Stimulated activated effector memory CD8-positive, alpha-beta T cell treated with anti-CD3 and anti-CD28 coated beads, Interleukin-12 subunit alpha, Interleukin-12 subunit beta, amount 100 ng/mL, for 72 hours (primary cell): ENCODE measurements at places on chromosomes 11 and 22.

GRCh38 chr11:63608353-63609345 is 5.6 kb downstream of the PLAAT3 start:
- DNase-seq = no peak

DNA sequence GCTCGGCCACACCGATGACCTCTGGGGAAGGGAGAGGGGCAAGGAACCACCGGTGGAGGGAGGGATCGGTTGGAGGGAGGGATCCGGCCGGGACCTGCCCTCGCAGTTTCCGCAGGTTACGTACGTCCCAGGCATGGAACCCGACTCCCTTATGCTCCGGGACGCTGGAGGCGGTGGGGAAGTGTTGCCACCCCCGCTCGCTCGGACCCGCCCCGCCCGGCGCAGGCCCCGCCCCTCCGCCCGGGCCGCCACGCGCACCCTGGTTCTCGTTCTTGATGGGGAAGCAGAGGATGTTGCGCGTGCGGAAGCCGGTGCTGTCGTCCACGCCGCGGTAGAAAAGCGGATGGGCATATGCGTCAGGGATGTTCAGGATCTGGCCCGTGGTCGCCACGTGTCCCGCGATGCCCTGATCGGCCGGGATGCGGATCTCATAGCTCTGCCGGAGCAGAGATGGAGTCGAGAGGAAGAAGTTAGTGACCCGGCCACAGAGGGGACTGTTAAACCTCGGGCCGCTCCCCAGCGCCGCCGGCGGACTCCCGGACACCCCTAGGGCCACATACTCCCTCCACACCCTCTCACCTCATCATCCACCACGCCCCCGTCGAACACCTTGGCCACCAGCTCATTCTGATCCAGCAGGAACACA is 89.8 kb downstream of the PDE2A start:
- no peak for DNase-seq

- DNase-seq = no peak
These were observed 605 bp upstream of the RAPSN start for GRCh38 chr11:47449541-47449940.

DNA sequence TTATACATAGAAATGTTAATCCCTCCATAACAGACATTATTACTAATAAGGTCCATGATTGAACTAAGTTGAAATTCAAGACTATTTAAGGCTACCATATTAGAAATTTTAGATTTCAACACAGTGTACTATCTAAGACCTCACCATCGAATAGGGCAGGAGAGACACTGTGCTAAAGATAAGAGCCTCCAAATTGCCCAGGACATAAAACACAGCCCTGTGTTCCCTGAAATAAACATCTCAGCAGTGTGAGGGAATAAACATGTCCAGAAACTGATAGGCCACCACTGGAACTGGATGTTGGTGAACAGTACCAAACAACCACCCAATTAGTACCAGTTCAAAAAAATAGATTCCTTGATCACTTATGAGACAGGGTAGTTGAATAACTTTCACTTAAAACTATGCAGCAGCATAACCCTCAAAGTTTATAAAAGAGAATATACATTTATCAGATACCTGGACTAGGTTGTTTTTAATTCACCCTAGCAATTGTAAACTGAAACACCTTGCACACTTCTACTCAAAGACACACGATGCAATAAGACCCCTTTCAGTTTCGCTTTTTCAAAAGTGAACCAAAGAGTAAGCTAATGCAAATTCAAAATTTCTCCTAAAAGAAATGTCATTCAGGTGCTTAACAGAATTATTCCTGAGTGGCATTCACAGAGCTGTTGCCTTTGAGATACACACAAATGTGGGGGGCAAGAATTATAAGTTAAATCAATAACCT is 34.3 kb downstream of the USP28 start:
- no peak for DNase-seq

DNA sequence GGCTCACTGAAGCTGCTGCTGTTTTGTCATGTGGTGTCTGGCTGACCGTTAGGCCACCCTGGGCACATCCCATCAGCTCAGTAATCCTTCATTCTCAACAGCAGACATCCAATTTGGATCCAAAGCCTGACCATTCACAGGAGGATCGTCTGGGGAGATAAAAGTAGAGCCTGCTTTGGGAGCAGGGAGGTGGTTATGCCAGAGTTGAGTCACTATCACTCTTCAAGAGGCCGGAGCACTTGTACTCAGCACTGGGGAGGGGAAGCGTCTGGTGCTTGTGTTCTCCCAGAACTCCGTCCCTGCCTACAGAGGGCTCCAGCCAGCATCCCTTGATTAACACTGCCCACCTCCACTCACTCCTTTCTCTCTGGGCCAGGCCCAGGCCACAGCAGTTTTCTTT is 382.6 kb downstream of the OPCML start:
- no peak for DNase-seq

DNA sequence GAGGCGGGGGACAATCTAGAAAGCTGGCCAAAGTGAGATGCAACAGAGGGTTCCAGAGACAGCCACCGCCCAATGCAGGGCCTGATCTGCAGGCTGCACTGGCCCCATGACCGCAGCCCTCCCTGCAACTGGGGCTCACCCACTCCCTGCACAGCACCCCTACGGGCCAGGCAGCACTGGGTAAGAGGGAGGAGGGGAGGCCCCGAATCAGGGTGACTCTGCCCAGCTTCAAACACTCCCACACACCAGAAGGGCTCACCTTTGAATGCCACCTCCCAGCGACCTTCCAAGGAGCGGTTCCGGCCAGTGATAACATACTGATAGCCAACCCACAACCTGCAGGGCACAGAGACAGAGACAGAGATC is 59.3 kb downstream of the DGCR2 start:
- no peak for DNase-seq

GRCh38 chr11:72238492-72239312 is 5.3 kb downstream of the PHOX2A start:
- no peak for DNase-seq

DNA sequence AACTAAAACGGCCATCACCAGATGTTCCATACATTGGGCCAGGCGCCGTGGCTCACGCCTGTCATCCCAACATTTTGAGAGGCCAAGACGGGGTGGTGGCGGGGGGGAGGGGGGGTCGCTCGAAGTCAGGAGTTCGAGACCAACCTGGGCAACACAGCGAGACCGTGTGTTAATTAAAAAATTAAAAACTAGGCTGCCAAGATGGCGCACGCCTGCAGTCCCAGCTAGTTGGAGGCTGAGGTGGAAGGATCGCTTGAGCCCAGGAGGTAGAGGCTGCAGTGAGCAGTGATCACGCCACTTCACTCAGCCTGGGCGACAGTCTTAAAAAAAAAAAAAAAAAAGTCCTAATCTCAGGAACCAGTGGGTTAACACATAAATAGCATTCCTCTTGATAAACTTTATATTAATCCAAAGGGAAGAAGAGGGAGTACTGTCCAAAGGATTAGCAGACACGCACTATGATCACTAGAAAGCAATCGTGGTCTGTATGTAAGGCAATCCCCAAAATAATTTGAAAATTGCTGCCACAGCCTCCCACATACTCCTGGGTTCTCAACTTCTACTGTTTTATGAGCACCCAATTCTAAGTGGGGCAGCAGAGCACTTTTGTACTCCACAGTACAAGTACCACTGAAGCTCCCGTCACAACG is 604 bp downstream of the PUS3 start:
- no peak for DNase-seq

- DNase-seq = no peak
These were observed 121.8 kb upstream of the PAX6 start for GRCh38 chr11:31932879-31933278.

- no peak for DNase-seq
These were observed 56.4 kb upstream of the CTTN start for GRCh38 chr11:70341881-70342429.

DNA sequence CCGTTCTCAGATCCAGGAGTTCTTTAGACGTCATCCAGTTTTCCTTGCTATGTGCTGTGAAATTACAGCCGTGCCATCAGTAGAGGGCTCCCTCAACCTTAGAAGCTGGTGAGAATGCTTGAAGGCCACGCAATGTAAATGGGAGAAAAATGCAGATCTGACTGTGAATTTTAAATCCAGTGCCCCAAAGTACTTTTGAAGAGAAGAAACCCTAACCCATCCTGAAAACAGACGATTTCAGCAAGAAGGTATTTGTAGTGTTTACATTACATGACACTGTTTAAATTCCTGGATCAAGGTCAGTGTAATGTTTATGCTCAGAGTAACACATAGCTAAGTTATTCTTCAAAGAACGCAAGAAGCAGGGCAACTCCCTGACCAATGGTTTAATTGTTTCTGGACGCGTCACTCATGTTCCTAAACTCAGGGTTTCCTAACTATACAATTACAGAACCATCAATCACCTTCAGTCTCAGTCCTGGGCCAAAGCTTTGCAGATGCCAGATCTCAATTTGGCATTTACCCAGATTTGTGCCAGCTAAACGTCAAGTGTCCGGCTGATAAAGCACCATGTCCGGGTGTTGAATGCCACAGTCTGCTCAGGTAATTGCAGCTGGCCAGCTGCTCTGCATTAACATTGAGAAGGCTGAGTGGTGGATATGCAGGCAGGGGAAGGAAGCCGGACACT is 38.2 kb downstream of the ADAMTS8 start:
- DNase-seq = no peak

DNA sequence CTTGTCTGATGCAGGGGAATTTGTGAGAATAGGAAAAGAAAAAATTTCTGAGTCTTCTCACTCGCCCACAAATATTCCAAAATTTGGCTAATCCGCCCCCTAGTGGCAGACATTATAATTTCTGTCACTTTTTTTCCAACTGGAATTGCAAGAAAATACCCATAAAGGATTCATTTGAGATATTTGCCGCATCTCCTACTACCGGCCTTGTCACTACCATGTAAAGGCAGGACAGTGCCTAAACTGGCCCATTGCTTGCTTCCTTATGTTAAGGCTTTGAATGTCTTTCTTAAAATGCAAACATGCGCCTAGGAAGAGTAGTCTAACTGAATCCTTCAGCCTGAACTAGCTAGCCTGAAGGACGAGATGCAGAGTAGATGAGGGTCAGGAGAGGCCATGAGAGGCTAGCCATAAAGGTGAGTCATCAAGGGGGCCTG is 9.3 kb upstream of the CEP295 start:
- DNase-seq = peak; percentile 53

GRCh38 chr22:41925783-41926460 is 684 bp downstream of the TNFRSF13C start:
- peak; percentile 83 for DNase-seq

DNA sequence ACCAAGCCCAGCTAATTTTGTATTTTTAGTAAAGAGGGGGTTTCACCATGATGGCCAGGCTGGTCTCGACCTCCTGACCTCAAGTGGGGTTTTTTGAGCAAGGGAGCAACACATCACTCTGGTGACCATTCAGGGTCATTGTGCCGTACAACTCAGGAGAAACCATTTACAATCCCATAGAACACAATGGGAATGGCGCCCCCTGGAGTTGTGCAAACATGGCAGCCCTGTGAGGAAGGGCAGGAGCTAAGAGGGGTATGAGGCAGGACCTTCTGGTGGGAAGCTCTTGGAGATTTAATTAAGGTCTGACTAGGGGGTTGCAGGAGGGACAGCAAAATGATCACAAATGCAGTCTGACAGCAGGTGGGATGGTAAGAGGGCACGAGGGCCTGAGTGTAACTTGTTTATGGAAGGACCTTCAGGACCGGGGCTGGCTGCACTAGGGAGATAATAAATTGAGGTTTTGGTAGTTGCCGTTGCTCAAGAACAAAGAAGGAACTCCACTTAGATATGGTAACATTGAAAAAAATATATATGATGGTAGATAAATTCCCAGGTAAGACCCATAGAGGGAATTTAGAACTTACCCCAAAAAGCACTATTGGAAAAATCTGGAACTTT is 9.1 kb upstream of the CSF2RB start:
- DNase-seq = no peak

DNA sequence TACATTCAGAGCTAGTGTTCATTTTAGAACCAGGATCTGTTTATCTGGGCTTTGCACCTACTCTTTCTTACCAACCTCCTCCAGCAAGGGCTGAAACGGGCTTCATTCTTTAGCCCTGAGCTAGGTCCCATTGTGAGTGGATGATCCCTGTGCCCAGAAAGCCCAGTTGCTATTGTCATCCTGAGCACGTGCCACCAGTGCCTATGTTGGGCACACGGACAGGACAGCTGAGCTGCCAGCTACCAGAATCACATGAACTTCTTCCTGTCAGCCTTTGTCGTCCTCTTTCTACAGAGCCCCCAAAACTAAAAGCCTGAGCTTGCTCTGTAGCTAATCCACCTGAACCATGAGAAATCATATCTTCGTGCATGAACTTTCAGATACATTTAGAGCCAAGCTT is 74.4 kb upstream of the NTM start:
- DNase-seq = no peak

- DNase-seq = peak; percentile 25
These were observed 3.1 kb upstream of the MN1 start for GRCh38 chr22:27804470-27805297.

GRCh38 chr22:29230972-29231875 is 25.5 kb downstream of the EMID1 start:
- DNase-seq = no peak

GRCh38 chr11:3859373-3859881 is 4.0 kb downstream of the STIM1 start:
- DNase-seq = no peak

GRCh38 chr11:13115380-13115675 is 106.2 kb downstream of the RASSF10 start:
- no peak for DNase-seq
